Nucleus accumbens (tissue), 56 donors: ENCODE measurements at places on chromosomes 13 and 19.

GRCh38 chr19:8392017-8392591 is 1.9 kb downstream of the RAB11B start:
- peak; percentile 44 for DNase-seq

DNA sequence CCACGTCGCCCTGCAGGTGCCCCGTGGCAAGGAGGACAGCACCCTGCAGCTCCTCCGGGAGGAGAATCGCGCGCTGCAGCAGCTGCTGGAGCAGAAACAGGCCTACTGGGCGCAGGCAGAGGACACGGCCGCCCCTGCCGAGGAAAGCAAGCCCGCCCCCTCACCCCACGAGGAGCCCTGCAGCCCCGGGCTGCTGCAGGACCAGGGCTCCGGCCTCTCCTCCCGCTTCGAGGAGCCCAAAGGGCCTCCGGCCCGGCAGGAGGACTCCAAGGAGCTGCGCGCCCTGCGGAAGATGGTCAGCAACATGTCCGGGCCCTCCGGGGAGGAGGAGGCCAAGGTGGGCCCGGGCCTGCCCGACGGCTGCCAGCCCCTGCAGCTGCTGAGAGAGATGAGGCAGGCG is 11.6 kb downstream of the CBY2 start:
- DNase-seq = no peak

- DNase-seq = no peak
Measured at GRCh38 chr19:29858000-29858596, 46.3 kb downstream of the CCNE1 start.

DNA sequence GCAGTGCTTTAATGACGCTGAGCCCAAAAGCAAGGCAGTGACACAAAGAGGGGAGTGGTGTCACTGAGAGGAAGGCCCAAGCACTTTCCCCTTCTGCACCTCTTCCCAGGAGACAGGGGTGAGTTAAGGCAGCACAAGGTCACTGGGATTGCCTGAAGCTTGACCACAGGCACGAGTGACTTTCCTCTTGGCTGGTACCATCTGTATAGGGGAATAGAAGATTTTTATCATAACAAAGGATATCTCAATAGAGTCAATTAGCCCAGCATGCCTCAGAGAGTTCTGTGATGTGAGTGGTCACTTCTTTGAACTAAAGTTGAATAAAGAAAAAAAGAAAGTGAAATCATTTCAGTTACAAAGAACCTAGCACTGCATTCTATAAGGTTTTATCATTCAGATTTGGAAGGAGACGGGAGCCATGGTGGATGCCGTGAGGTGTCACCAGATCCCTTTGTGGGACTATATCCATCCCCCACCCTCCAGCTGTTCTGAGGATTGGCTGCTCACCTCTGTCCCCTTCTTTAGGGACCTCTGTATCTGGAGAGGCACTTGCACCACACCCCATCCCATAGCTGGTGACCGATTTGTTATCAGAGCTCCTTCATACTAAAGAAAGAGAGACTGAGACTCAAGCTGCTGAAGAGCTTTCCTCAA is 291.2 kb downstream of the DCT start:
- no peak for DNase-seq
